Articular chondrocyte of knee joint (primary cell): ENCODE measurements at places on chromosomes 11 and 22. TPM values are rescaled to one million over a fixed set of nuclear protein-coding genes. Genes with fewer than 3 reads are reported as not detected.

Gene SNRPD3
- total RNA-seq, result 66.2 and 80.1 TPM in 2 replicates

Gene DUSP8
- total RNA-seq, result 0.32 and 0.39 TPM in 2 replicates

Gene NFAM1
- under 0.01 and 0.11 TPM in 2 replicates for total RNA-seq

Gene RAPSN
- total RNA-seq, result 0.11 TPM in 1 of 2 replicates, not detected in the other

Gene TSGA10IP
- total RNA-seq, result not detected in 2 replicates

Gene KCNQ1
- total RNA-seq, result not detected in 2 replicates

Gene SYT13
- total RNA-seq, result 0.13 and 0.32 TPM in 2 replicates

Gene PHOX2A
- total RNA-seq, result not detected in 2 replicates

Gene MMP27
- not detected in 2 replicates for total RNA-seq

Gene GGT1
- 1.5 and 2.2 TPM in 2 replicates for total RNA-seq

Gene CDKN1C
- total RNA-seq, result 10.1 and 11.9 TPM in 2 replicates

Gene CLNS1A
- total RNA-seq, result 109 and 116 TPM in 2 replicates
